Kidney (tissue), 22 donors: ENCODE measurements at places on chromosomes 5 and 9. TPM values are rescaled to one million over a fixed set of nuclear protein-coding genes. Genes with fewer than 3 reads are reported as not detected.

- DNase-seq, result no peak
Measured at GRCh38 chr9:124480621-124480981, 26.6 kb downstream of the NR5A1 start.

DNA sequence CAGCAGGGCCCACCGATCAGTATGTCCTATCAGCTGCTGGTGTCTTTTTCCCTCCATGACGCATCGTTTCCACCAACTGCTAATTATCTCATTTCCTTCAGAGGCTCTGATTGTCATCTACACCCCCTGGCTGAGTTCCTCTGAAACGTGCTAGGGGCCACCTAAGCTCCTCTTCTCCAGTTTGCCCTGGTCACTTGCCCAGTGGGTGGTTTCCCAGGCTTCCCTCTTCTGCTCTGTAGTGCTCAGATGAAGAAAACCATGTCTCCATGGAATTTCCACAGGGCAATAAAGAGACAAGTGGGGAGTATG lies 65.3 kb downstream of the TSTD2 start:
- DNase-seq, result no peak

DNA sequence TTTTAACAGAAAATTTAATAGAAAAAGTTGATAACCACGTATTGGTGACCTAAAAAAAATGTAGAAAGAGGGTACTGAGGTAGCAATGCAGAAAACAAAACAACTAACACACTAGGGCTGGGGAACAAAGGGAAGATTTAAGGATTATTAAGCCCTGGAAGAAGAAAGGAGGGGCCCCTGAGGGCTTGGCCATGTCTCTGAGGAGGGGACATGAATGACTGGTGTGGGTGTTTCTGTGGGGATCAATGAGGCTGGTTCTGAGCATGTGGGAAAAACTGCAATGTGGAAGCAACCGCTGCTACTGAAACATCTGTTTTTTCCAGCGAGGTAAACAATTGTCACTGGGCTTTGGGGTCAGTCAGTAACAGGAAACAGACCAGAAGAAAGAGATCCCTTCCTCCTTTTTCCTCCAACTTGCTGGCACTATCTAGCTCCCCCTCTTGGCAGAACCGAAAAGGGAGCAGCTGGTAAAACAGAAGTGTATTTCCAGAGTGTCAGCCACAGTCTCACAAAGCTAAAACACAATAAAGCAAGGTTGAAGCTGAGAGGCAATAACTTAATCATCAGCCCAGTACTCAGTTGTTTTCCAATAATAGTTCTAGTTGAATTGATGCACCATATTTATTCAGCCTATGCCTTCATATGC lies 48.3 kb downstream of the ATPSCKMT start:
- no peak for DNase-seq

GRCh38 chr5:112068593-112068992 lies 311.6 kb upstream of the NREP start:
- no peak for DNase-seq

DNA sequence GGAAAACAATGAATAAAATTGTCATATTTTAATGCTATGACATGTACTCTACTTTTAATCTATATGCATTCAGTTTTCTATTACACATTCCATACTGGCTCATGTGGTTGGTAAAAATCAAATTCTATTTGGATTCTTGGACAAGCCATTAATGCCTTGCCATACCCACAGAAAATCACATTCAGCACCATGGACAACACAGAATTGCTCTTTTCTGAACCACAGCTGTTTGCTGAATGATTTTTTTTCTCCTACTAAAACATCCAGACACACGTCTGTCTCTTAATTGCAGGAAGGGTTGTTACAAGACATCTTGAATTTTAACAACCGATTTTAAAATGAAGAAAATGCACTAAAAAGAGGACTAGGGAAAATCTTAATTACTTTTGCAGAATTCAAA lies 675.6 kb downstream of the BRINP1 start:
- DNase-seq, result no peak

- no peak for DNase-seq
Measured at GRCh38 chr9:124475158-124475867, 25.1 kb downstream of the ADGRD2 start.

GRCh38 chr9:33476503-33476902 lies 2.8 kb upstream of the NOL6 start:
- DNase-seq, result no peak

DNA sequence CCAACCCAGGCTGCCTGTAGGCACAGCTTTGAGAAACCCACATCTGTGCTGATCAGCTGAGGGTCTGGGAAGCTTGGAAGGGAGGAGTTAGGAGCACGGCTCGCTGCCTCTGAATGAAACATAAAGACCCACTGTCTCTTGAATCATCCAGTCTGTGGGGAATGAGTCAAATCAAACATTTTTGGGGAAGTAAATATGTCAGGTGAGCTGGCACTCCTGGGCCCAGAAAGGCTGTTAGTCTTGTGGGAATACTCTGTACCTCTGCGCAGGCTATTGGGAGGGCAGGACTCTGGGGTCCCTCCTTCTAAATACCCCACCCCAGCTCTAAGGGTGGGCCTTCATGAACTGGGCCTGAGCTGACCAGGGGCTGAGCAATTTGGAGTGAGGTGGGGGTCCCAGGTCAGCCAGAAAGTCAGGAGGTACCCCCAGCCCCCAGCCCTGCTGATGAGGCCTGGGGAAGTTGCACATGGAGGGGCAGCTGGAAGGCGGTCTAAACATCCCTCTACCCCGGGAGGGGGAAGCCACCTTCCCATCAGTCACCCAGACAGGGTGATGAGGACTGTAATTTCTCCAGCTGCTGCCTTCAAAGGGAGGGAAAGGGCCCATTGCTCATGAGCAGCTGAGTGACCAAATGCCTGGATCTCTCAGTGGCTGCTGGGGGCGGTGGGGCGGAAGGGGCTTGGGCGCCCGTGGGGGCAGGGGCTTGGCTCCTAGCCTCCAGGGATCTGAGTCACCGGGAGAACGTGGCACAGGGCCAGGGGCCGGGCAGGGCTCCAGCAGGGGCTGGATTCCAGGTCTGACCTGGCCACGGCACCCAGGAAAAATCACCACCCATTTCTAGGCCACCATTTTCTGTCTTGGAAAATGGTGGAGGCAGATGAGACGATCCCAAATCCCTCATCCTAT lies 10.8 kb downstream of the FIBCD1 start:
- peak; percentile 53 for DNase-seq

GRCh38 chr5:148333262-148333849 lies 2.0 kb upstream of the SPINK9 start:
- no peak for DNase-seq

GRCh38 chr9:17587113-17587512 lies 8.2 kb downstream of the SH3GL2 start:
- no peak for DNase-seq

- no peak for DNase-seq
Measured at GRCh38 chr9:72351538-72352453, 13.2 kb downstream of the ZFAND5 start.

GRCh38 chr5:164688437-164688836 lies 1183.0 kb downstream of the MAT2B start:
- no peak for DNase-seq

- DNase-seq, result no peak
Measured at GRCh38 chr5:36815871-36816270, 60.7 kb upstream of the NIPBL start.

DNA sequence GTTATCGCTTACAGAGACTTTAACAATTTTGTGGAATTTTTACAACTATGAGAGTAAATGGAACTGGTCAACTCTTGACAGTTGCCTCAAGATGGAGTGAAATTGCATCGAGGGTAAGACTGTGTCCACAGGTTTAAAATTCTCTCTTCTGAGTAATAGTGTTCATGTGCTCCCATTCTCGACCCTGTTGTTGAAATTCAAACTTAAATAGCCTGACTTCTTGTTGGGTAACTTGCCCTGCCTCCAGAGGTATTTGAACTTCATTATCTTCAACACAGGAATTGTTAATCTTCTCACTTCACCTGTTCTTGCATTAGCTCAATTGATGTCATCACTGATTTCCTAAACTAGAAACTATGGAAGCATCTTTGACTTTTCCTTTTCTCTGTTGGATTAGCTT lies 77.5 kb downstream of the PIP5K1B start:
- no peak for DNase-seq

DNA sequence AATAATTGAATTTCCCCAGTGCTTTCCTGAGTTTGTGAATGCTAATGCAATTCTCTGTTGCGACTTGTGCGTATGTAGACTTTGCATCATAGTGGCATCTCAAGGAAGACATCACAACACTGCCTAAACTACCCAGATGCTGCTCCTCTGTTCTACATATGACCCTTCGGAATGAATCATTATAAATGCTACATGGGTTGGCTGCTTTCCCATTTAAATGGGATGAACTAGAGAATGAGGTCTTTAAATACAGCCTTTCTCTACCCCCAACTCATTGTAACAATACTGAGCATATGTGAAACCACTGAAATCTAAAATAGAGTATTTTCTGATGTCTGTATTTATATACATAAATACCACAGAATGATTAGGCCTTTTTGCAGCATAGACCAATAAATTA lies 136.6 kb upstream of the ICE1 start:
- DNase-seq, result no peak

GRCh38 chr5:139648205-139649081 lies at the start of gene CXXC5:
Gene CXXC5 (plus strand): TSS chr5:139648349. CDS start chr5:139680524, 32,175 bp downstream.
- peak; percentile 94 for DNase-seq

DNA sequence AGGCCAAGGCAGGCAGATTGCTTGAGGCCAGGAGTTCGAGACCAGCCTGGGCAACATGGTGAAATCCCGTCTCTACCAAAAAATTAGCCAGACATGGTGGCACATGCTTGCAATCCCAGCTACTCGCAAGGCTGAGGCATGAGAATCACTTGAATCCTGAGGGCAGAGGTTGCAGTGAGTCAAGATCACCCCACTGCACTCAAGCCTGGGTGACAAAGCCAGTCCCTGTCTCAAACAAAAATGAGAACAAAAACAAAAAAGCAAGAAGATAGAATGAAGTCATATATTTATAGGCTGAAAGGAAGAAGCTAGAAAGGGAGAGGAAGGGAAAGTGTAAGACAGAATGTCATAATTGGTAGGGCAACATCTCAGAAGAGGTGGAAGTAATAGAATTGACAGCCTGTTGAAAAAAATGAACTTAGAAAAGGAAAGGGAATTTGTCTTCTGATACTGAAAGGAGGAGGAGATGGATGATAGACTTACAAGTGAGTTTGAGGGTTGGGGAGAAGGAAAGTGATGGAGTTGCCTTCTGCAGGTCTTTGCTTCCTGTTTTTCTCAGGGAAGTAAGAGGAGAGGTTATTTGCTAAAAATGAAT lies 32.2 kb downstream of the CARD6 start:
- no peak for DNase-seq

DNA sequence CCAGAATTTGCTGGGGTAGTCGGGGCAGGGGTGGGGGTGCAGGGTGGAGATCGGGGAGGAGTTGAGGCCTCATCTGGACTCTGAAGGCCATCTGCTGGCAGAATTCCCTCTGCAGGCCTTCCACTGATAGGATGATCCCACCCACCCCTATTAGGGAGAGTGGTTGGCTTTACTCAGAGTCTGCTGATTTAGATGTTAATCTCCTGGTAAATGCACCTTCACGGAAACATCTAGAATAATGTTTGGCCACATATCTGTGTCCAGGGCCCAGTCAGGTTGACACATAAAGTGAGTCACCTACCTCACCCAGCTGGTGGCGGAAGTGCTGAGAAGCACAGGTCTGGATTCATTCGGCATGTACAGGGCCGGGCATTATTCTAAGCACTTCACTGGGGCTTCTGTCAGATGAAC lies 50.0 kb downstream of the DAPK1 start:
- DNase-seq, result no peak

- no peak for DNase-seq
Measured at GRCh38 chr5:167708449-167708848, 583.0 kb upstream of the WWC1 start.

GRCh38 chr5:156042726-156043125 lies 284.2 kb upstream of the SGCD start:
- no peak for DNase-seq

- no peak for DNase-seq
Measured at GRCh38 chr9:90044710-90045151, 439.9 kb downstream of the GADD45G start.

DNA sequence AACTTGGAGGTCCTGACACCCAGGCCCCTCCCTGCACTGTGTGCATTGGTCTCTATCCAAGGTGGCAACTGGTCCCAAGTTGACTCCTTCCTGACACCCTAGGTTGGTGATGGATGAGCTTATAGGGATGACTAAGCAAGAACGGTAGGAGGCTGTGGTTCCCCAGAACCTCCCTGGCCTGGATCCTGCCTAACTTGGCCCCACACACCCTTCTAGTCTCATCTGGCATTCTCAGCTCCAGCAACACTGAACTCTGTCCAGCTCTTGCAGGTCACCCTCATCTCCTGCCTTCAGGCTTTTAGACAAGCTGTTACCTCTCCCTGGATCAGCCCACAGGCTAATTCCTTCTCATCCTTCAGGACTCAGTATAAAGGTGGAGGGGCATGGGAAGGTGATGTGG lies 16.5 kb downstream of the AQP3 start:
- no peak for DNase-seq

GRCh38 chr5:89994266-89994665 lies 415.3 kb downstream of the CETN3 start:
- DNase-seq, result no peak

- DNase-seq, result no peak
Measured at GRCh38 chr9:136868644-136869043, 2.5 kb upstream of the EDF1 start.

DNA sequence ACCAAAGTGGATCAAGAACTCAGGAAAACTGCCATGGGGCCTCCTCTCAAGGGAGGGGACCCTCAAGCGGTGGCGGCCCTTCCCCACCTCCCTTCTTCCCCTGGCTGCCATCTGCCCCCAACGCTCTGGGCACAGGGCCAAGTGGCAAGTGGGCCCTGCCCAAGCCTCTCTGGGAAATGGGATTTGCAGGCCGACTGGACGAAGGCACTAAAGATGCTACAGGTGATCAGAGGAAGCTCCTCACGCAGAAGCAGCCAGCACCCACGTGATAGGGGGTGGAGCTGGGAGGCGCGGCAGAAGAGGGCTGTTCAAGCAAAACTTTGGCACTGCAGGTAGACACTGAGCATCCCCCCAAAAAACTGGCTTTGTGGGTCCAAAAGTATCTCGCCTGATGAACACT lies 52.7 kb upstream of the UBTD2 start:
- DNase-seq, result no peak

DNA sequence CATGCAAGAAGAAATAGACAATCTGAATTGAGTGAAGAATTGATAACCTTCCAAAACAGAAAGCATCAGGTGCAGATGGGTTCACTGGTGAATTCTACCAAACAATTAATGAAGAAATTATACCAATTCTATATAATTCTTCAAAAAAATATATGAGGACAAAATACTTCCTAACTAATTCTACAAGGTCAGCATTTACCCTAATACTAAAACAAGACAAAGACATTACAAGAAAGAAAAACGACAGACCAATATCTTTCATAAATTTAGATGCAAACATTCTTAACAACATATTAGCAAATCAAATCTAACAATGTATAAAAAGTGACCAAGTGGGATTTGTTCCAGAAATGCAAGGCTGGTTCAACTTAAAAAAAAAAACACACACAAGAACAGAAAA lies 183.9 kb downstream of the BARX1 start:
- no peak for DNase-seq

GRCh38 chr9:116204252-116204882 lies 50.8 kb downstream of the PAPPA start:
- DNase-seq, result no peak

The CDC20B gene
- total RNA-seq, result not detected

The BTNL8 gene
- 0.19 TPM for total RNA-seq

The AGXT2 gene
- total RNA-seq, result 8.0 TPM

The OGN gene
- total RNA-seq, result 3.8 TPM

The GABRA6 gene
- not detected for total RNA-seq

The RLN1 gene
- total RNA-seq, result 0.57 TPM

The ANKRD18A gene
- 11.6 TPM for total RNA-seq

The HSPB3 gene
- total RNA-seq, result not detected

The MARVELD2 gene
- total RNA-seq, result 41.2 TPM

The NMRK1 gene
- 42.3 TPM for total RNA-seq

The PNPLA7 gene
- total RNA-seq, result 9.6 TPM

The HAVCR1 gene
- 114 TPM for total RNA-seq
